ENCODE measurements at places on chromosomes 16 and 17. TPM values are rescaled to one million over a fixed set of nuclear protein-coding genes. Genes with fewer than 3 reads are reported as not detected.

GRCh38 chr17:79322211-79323123 lies 247.8 kb downstream of the ENGASE start:
- DNase-seq = no peak
- no peak overlapping the region for H3K4me3 ChIP-seq
- H3K36me3 ChIP-seq = no peaks in the 10 kb centered on the region
- H3K27me3 ChIP-seq = no peaks in the 10 kb centered on the region
- no peak overlapping the region for H3K27ac ChIP-seq
- H3K4me1 ChIP-seq = no peaks in the 10 kb centered on the region

Gene ADGRG1
- total RNA-seq = 6.4 TPM

DNA sequence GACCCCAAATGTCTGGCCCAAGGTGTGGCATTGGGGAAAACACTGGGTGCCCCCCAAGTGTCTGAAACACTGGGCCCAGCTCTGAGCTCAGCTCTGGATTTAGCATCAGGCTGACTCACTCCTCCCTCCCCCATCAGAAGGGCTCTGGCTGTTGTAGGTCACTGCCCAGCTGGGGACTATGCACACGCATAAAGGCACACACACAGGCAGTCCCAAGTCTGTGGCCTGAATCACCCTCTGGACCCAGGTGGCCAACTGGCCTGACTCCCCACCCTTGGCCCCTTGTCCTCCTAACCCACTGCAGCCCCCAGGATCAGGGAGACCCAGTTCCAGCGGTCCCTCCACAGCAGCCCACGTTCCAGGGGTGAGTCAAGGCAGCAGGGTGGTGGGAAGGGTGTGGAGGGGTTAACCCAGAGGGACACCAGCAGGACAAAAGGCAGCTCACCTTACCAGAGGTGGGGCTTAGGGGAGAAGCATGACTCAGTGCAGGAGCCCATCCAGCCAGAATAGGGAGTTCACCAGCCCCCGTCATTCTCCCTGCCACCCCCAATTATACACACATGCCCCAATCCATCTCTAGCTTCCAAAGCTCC lies 47.0 kb downstream of the MYO18A start:
- no peak overlapping the region for H3K27ac ChIP-seq
- no peaks in the 10 kb centered on the region for H3K36me3 ChIP-seq

Gene VPS9D1
- total RNA-seq = 6.3 TPM

GRCh38 chr16:68086336-68086841 lies 1.2 kb downstream of the NFATC3 start:
- no peaks in the 10 kb centered on the region for H3K27me3 ChIP-seq
- DNase-seq = no peak
- peak overlapping the region; percentile 91 for H3K27ac ChIP-seq
- H3K4me1 ChIP-seq = peaks cover 4% of the 10 kb centered on the region
- H3K36me3 ChIP-seq = no peaks in the 10 kb centered on the region

DNA sequence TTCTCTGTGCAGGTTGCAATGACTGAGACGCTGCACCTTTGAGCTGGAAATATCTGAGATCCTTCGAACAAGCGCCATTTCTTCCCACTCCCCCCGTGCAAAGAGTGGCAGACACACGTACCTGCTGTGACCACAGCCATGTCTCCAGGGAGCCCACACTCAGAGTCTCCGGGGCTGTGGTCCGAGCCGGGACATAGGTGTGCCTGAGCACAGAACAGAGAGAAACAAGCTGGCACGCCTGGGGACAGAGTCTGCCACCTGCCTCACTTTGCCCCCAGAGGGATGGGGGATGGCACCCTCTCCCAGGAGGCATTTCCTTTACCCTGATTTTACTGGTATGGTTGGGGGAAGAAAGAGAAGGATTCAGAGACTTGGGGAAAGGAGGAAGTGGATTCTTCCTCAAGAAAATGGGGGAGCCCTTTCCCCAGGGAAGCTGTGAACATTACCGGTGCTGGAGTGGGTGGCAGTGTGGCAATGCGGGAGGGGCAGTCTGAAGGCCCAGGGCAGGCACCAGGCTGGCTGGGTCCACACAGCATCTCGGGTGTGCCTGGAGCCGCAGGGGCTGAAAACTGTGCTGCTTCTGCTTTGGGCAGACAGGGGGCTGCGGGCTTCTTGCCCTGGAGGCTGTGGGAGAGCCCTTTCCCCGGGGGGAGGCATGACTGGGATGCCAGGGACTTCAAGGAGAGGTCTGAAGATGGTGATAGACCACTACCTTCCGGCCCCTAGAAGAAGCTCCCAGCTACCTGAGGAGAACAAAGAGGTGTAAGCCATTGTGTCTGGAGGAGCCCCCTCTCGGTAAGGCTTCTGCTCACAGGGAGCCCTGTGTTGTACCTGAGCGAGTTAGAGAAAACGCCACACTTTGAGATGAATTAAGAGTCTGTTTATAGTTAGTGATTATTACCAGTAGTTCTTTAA lies 6.6 kb upstream of the PIK3R6 start:
- DNase-seq = no peak
- H3K27me3 ChIP-seq = no peaks in the 10 kb centered on the region
- H3K27ac ChIP-seq = no peak overlapping the region
- H3K36me3 ChIP-seq = no peaks in the 10 kb centered on the region

Gene MMP25
- total RNA-seq = 0.71 TPM

DNA sequence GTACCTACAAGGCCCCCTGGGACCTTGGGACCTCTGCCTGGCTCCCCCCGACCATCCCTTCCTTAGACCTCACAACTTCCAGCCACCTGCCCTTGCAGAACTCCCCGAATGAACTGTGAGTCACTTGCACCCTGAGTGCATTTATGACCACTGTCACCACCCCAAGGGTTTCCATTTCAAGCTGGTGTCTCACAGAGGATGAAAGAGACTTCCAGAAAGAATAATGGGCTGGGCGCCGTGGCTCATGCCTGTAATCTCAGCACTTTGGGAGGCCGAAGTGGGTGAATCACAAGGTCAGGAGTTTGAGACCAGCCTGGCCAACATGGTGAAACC lies 124.5 kb upstream of the CIBAR2 start:
- H3K36me3 ChIP-seq = no peaks in the 10 kb centered on the region
- H3K27ac ChIP-seq = no peak overlapping the region
- H3K27me3 ChIP-seq = no peaks in the 10 kb centered on the region
- peaks cover 31% of the 10 kb centered on the region for H3K4me1 ChIP-seq
- no peak for DNase-seq

Gene CIITA
- 7.2 TPM for total RNA-seq

DNA sequence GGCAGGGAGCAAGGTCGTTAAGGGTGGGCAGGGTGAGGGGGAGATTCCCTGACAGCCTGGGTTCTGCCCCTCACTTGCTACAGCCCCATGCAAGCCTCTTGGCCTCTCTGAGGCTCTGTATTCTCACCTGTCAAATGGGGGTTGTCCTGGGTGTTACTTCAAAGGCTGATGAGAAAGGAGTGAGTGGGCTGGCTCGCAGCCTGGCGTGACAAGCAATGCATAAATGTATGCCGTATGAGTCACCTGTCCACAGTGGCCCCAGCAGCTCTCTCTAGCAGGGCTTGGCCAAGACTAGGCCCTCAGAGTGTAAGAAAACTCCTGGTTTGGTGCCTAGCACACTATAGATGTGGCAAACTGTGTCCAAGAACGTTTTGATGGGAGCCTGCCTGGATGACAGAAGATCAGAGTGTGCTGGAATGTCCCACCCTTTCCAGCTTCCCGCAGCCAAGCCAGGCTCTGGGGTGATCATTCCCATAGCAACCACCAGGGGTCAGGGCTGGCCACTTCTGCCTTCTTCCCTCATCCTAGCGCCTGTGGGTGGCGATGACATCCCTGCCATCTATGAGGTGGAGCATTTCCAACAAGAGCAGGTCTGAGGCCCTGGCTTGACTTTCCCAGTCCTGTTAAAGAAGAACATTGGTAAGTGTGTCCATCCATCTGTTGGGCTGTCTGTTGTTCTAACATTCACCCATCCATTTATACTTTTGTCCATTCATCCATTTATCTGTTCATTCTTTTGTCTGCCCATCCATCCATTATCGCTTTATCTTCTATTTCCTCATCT lies 37.2 kb upstream of the ADGRG1 start:
- H3K27ac ChIP-seq = no peak overlapping the region
- no peaks in the 10 kb centered on the region for H3K27me3 ChIP-seq
- peak; percentile 68 for DNase-seq
- H3K36me3 ChIP-seq = no peaks in the 10 kb centered on the region
- H3K4me1 ChIP-seq = no peaks in the 10 kb centered on the region

Gene EPX
- not detected for total RNA-seq

DNA sequence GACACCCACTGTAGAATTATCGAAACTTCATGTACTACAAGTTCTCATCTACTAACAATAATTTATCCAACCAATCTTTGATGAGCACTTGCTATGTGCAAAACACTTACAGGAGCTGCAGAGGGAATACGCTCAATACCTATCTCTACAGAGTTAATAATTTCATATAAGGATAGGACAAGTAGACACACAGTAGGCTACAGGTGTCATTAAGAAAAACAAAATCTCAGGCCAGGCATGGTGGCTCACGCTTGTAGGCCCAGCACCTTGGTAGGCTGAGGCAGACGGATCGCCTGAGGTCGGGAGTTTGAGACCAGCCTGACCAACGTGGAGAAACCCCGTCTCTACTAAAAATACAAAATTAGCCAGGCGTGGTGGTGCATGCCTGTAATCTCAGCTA lies 91.3 kb upstream of the PLEKHM1 start:
- no peak for DNase-seq
- no peaks in the 10 kb centered on the region for H3K36me3 ChIP-seq

DNA sequence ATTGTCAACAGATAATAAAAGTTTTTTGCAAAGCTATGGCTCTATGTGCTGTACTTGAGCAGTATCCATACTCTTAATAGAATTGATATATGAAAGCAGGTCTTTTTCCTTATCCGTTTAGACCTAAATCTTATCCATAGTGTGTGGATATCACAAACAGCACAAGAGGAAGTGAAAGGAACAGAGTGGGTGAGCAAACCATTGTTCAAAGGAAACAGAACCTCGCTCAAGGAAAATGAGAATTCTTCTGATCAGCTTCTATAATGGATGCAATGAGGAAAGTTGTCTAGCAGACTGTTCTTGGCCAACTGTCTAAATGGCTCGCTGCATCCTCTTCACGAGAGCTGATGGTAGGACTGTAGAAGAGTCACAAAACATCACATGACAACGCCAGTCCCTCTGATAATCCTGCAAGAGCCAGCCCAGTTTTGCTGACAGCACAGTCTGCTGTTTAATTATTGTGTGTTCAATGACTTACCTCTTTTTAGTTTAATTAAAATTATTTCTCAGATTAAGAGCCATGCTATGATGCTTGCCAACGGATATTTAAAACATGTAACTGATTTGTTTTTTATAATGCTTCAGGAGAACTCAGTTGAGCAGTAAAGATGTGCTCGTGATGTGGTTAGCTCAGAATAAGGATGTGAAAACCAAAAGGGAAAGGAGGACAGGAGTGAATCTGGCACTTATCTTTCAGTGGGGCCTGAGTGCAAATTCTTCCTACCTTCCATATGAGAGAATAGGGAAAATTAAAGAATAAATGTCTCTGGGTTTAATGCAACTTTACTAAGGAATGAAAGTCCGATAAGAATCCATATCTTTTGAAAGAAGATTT lies 38.5 kb downstream of the WWOX start:
- DNase-seq = no peak
- no peaks in the 10 kb centered on the region for H3K27me3 ChIP-seq
- no peak overlapping the region for H3K4me3 ChIP-seq
- H3K36me3 ChIP-seq = no peaks in the 10 kb centered on the region

Gene KCNJ16
- total RNA-seq = 0.28 TPM

DNA sequence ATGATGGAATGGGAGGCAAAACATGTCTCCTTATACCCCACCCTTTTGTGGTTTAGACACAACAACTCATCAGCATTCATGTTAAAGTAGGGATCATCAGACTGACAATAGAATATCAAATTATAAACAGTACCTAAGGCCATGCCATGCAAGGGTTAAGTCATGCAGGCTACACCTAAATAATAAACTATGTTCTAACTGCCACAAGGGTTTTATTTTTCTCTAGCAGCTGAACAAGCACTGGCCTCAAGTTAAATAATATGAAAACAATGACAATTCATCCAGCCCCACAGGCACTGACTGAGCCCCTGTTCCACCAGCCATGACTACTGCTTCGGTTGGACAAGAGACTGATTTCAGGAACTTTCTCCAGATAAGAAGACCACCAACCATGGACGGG lies 164.5 kb upstream of the PIRT start:
- H3K27ac ChIP-seq = no peak overlapping the region
- no peaks in the 10 kb centered on the region for H3K36me3 ChIP-seq
- no peak for DNase-seq
- no peaks in the 10 kb centered on the region for H3K4me1 ChIP-seq
- H3K4me3 ChIP-seq = no peak overlapping the region

GRCh38 chr17:68733241-68734176 lies 132.3 kb upstream of the FAM20A start:
- H3K27ac ChIP-seq = peak overlapping the region; percentile 60
- peaks cover 30% of the 10 kb centered on the region for H3K4me1 ChIP-seq
- no peaks in the 10 kb centered on the region for H3K27me3 ChIP-seq
- no peak overlapping the region for H3K4me3 ChIP-seq

Gene CDRT15
- not detected for total RNA-seq

DNA sequence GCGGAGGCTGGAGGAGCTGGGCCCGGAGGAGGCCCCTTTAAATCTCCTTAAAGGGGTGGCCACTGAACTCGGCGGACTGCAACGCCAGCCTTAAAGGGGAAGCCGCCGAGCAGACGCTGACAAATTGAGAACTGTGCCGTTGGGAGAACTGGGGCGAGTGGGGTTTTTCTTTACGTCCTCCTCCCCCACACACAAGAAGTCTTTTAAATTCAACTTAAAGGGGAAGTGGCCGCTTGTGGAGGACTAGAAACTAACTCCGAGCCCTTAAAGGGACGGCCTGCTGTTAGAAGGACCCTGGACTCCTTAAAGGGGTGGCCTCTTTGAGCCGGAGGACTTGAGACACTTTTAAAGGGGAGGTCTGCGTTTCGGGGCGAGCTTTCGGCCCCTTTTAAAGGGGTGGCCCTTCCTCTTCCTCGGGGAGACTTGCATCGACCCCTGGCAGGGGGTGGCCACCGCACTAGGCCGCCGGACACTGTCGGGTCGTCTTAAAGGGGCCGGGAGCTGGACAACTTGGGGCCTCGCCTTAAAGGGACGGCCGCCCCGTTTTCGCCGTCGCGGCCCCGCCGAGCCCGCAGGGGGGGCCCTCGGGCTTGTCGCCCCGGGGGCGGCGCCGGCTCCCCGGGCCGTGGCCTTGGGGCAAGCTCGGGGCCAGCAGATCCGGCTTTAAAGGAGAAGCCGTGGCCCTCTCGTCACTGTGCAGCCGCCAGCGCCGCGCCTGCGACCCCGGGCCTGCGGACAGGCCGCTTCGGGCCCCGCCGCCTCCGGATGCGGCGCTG lies 688 bp downstream of the FBRS start:
- H3K27ac ChIP-seq = peak overlapping the region; percentile 100
- no peaks in the 10 kb centered on the region for H3K36me3 ChIP-seq
- H3K27me3 ChIP-seq = no peaks in the 10 kb centered on the region
- peak overlapping the region; percentile 70 for H3K4me3 ChIP-seq
- peaks cover 11% of the 10 kb centered on the region for H3K4me1 ChIP-seq

DNA sequence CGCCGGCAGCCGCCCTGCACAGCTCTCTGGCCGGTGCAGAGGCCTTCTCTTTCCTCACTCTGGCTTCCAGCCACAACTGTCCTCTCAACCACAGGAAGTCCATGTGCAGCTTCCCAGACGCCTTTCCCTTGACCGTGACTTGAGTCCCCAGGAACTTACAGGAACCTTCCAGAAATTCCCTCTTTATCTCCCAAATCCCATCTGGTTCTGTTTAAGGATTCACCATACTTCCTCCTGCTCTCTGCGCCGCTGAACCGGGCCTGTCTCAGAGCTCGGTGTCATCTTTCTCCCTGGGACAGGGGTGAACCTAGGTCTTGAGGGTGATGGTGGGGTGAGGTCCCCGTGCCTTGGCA lies 65.2 kb upstream of the ZNF469 start:
- no peaks in the 10 kb centered on the region for H3K27me3 ChIP-seq
- H3K36me3 ChIP-seq = no peaks in the 10 kb centered on the region
- peaks cover 3% of the 10 kb centered on the region for H3K4me1 ChIP-seq
- no peak overlapping the region for H3K27ac ChIP-seq

All from ovary (tissue), 10 donors.